ENCODE measurements at places on chromosomes 13 and 19.

DNA sequence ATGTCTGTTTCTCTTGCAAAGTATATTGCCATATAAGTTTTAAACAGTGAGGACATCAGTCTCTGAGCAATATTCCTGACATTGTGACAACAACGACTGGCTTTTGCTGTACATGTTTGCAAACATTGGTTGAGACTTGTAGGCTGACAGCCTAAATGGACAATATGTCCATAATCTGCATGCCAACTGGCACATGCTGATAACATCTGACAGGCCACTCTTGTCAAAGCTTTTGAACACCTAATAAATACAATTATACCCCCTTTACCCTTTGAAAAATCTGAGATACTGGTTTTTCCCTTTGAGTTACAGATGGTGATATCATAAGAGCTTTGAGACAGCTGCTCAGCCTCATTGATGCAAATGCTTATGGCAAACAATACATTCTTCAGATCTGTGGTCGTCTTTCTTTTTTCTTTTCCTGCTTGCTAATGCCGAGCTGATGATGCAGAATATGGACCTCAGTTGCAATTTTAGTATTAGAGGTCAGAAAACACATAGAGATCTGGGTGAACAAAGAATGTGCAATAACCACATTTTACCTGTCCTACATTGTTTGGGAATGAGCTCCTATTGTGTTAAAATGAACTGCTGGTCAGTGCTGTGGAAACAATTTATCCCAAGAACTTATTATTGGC is 114.9 kb downstream of the RFC3 start:
- no peak for DNase-seq

GRCh38 chr13:90908792-90909191 is 438.7 kb upstream of the MIR17HG start:
- no peak for DNase-seq

GRCh38 chr13:43026262-43026661 is 2.9 kb downstream of the DNAJC15 start:
- no peak for DNase-seq

- no peak for DNase-seq
These were observed 3.9 kb upstream of the PCDH17 start for GRCh38 chr13:57627663-57628062.

- DNase-seq, result no peak
These were observed 58.5 kb downstream of the DNAJC15 start for GRCh38 chr13:43081866-43082265.

DNA sequence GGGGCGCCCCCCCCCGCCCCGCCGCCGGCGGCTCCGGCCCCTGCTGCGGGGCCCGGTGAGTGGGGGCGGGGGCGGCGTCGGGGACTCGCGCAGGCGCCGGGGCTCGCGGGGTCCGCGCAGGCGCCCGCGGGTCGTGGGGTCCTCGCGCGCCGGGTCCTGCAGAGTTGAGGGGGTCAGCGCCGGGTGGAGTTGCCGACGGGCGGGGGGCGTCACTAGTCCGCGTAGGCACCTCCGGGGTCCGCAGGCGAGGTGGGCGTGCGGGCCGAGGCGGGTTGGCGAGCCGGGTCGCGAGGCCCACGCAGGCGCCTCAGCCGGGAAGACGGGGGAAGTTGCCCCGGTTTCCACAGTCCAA is 365 bp downstream of the PPP6R1 start:
- no peak for DNase-seq

GRCh38 chr13:26965952-26966700 is 205.5 kb downstream of the USP12 start:
- no peak for DNase-seq

Measured in stimulated activated CD8-positive, alpha-beta memory T cell treated with anti-CD3 and anti-CD28 coated beads, Interleukin-12 subunit alpha, Interleukin-12 subunit beta, amount 100 ng/mL, for 4 hours (primary cell).